ENCODE measurements at places on chromosomes 16 and 17.

GRCh38 chr17:75450270-75450669 is 6.2 kb upstream of the TMEM94 start:
- DNase-seq: no peak

- no peak for DNase-seq
These were observed 158.6 kb downstream of the SALL1 start for GRCh38 chr16:50992350-50993032.

DNA sequence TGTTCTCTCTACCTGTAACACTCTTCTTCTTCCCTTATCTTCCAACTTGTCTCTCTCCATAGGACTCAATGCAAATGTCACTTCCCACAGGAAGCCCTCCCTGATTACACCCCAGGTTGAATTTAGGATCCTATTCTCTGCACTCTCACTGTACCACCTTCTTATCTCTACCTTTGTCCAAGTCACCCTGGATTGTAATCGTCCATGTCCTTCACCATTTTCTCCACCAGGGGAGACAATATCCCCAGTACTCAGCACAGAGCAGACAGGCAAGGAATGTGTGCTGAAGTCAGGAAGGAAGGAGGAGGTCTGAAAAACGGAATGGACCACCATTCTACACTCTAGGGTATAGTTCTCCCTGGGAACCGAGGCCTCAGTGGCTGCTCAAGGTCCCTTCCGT is 14.2 kb downstream of the C16orf82 start:
- DNase-seq: no peak

DNA sequence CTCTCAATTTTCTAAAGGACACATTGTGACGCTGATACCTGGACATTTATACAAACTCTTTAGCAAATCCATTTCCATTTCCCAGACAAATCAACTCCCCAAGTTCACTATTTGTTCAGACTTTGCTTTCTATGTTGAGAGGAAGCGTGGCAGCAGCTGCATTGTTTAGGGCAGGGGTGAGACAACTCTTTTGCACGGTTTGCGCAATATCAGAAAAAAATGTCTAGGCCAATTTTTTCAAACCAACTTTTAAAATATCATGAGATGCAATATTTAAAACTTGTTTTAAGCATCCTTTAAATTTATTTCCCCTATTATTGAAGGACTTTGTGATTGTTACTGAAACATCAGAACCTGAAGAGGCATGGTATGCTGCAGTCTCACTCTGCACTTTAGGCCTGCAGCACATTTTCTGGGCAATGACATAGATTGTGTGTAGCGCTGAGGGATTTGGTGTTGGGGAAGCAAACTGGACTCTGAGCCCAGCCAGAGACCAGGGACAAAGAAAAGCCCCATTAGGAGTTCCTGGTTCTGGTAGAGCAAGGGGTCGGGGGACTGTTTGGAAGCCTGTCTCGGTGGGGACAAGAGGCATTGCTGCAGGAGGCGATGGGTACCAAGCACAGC is 6.4 kb upstream of the CCDC182 start:
- DNase-seq: no peak

- DNase-seq: no peak
These were observed 125.5 kb upstream of the HSBP1 start for GRCh38 chr16:83682116-83682867.

DNA sequence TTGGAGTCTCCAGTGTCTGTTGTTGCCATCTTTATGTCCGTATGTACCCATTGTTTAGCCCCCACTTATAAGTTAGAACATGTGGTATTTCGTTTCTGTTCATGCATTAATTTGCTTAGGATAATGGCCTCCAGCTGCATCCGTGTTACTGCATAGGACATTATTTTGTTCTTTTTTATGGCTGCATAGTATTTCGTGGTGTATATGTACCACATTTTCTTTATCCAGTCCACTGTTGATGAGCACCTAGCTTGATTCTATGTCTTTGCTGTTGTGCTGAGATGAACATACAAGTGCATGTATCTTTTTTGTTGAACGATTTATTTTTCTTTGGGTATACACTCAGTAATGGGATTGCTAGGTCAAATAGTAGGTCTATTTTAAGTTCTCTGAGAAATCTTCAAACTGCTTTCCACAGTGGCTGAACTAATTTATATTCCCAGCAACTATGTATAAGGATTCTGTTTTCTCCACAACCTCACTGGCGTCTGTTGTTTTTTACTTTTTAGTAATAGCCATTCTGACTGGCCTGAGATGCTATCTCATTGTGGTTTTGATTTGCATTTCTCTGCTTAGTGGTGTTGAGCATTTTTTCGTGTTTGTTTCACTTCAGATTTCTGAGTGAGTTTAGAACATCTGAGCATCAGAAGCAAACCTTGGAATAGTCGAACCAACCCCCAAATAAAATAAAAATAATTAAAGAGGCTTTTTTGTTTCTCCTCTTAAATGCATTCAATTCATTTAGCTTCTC is 304.7 kb downstream of the ZFHX3 start:
- DNase-seq: no peak

GRCh38 chr17:37614391-37614790 is 5.2 kb upstream of the SYNRG start:
- DNase-seq: no peak

- no peak for DNase-seq
These were observed 15.5 kb downstream of the DYNC1LI2 start for GRCh38 chr16:66735891-66736290.

DNA sequence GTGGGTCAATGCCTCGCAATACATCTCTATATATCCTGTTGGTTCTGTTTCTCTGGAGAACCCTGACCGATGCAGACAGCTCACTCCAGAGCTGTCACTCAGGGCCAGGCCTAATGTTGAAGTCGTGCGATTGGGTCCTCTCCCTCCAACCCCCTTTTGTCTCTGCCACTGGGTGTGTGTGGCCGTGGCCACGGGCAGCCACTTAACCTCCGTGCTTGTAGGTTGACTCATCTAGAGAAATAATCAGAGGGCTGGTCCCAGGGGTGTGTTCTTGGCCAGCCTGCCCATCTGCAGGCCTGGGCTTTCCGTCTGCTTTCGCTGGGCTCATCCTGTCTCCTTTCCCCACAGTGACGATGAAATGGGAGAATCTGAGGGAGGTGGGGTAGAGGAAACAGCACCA is 7.4 kb downstream of the ADAD2 start:
- DNase-seq: no peak

DNA sequence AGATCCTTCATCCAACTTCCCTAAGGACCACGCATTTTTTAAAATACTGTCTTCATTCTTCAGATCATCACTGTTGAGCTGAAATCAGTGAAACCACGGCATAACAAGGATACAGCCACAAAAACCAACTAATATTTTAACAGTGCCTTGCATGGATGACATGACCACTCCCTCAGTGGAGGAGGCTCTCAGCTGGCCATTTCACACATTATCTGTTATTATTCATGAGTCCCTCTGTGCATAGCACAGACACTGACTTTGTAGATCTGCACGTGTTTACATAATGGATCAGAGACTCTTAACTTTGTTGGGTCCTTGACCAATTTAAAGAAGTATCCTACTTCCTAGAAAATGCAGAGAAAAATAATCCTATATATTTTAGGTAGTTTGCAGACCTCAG is 104.8 kb upstream of the NUDT7 start:
- DNase-seq: no peak

- no peak for DNase-seq
These were observed 46.1 kb downstream of the ZNRF1 start for GRCh38 chr16:75044800-75045361.

DNA sequence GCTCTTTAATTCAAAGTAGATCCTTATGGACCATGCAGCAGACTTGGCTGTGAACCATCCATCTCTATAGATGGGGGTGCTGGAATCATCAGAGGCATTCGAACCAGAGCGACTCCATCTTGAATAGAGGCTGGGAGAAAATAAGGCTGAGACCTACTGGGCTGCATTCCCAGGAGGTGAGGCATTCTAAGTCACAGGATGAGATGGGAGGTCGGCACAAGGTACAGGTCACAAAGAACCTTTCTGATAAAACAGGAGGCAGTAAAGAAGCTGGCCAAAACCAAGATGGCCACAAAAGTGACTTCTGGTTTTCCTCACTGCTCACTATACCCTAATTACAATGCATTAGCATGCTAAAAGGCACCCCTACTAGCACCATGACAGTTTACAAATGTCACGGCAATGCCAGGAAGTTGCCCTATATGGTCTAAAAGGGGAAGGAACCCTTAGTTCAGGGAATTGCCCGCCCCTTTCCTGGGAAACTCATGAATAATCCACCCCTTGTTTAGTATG is 89.2 kb upstream of the BRD7 start:
- DNase-seq: no peak

- no peak for DNase-seq
These were observed 3.2 kb upstream of the GDPD3 start for GRCh38 chr16:30116291-30117207.

GRCh38 chr17:970364-970763 is 9.2 kb downstream of the NXN start:
- DNase-seq: no peak

GRCh38 chr17:58537266-58537665 is 22.8 kb upstream of the MTMR4 start:
- DNase-seq: no peak

DNA sequence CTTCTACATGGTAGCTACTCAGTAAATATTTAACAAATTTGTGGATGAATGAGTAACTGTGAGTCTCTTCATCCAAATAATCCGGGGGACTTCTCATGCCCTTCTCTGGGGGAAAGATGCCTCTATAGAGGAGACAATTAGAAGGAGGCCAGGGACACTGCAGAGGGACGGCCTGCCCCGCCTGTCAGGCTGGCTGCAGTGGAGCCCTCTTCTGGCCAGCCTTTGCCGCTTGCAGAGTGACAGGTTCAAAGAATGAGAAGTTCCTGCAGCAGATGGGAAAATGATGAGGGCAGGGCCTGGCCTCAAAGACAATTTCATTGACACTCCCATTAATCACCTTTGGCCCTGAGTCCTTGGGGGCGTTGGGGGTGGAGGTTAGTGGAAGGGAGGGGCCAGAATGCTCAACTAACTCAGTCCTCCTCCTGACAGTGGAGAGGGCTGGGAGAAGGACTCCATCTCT is 339.0 kb downstream of the MAF start:
- DNase-seq: no peak

DNA sequence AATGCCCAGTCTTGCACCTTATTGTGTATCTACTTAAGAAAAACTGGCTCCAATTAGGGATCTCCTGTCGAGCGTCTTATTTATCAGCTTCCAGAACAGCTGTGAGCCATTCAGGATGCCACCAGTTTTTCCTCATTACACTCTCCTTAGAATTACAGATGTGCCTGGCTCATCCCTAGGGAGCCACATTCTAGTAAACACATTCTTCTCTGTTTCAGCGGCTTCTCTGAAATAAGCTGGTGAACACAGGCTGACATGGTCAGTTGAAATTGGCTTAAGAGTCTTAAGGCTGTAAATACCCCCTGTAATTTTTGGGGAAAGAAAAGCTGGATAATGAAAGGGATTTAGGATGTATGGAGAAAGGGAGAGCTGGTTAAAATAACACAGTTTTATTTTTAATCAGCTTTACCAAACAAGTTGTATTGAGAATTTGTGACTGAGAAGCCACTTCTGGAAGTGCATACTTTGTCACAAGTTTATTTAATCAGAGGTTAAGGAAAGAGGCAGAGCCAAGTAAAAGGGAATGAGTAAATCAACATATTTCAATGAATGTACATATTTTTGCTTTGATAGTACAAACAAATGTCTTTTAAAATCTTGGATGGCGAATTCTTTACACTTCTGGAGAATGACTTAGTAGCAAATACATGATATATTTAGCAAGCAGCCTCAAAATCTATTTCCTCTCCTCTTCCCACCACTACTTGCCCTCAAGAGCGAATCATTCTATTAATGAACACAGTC is 562.0 kb upstream of the GOT2 start:
- DNase-seq: no peak

GRCh38 chr17:27778183-27778582 is 22.1 kb downstream of the NOS2 start:
- DNase-seq: no peak

GRCh38 chr17:82789051-82789592 is 37.3 kb downstream of the TBCD start:
- no peak for DNase-seq

GRCh38 chr16:79463841-79464240 is 136.7 kb downstream of the MAF start:
- no peak for DNase-seq

DNA sequence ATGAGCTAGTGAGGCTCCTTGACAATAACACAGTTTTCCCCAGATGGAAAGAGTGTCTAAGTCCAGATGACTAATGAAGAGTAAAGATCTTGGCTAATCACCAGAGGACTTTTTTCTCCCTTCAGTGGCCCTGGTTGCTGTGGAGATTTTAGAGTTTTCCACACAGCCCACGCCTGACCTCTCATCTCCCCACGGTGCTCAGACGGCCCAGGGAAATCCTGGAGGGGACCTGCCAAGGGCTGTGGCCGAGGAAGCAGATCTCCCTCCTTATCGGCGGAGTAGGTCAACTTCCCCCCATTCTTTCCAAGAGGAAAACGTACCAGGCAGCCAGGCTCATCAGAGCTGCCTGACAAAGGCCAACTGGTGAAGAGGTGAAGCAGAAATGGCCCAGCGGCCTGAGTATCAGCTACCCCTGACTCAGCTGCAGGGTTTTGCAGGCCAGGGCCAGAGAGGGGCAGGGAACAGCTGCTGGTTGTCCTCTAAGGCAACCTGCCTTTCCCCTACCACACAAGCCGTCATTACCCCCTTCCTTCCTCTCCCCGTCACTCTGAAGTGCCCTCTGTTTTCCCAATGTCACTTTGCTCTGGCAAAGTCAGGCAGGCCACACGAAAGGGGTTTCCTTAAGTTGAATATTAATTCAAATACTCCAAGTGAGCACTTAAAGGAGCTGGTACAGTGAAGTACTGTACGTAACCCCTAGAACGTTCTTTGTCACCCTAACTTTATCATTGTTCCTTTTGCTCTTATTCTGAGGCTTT is 140.2 kb upstream of the ADAMTS18 start:
- DNase-seq: no peak

GRCh38 chr16:22681554-22682291 is 132.2 kb upstream of the HS3ST2 start:
- no peak for DNase-seq

DNA sequence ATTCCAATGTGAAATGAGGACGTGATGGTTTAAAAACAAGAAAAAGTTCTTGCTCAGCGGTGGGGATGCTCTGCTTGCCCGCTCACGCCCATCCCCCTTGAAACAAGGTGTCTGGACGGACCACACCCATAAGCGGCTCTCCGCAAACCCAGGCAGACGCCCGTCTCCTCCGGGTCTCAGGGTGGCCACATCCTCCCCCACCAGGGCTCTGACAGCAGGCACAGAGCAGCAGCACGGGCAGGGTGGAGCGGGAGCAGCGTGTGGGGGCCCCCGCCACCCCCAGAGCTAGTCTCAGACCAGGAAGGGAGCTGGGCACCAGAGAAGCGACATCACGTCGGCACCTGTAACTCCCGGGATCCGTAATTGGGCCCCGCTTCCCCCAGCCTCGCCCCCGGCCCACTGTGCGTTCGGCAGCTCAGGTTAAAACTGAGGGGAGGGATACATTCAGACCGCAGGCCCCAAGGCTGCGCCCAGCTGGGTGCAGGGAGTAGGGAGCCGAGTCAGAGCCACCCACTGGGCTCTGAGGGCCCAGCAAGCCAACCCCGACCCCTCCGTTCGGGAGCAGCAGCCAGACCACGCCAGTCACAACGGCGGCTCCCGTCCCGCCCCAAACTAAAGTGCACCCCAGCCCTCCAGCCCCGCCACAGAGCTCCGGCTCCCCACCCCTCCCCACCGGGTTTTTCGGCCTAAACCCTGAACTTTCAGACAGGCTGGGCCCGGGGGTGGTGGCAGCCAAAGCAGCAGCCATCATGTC is 22.0 kb downstream of the CLUH start:
- DNase-seq: no peak

All from stimulated activated CD4-positive, alpha-beta T cell treated with anti-CD3 and anti-CD28 coated beads, TNF-alpha, amount 100 ng/mL, for 1 hour (primary cell).